ENCODE measurements at places on chromosomes 16 and 17. TPM values are rescaled to one million over a fixed set of nuclear protein-coding genes. Genes with fewer than 3 reads are reported as not detected.

- DNase-seq: no peak
Measured at GRCh38 chr17:17669580-17670235, 11.6 kb upstream of the RAI1 start.

Gene PKD1
- total RNA-seq: 85.1 TPM

Gene PYDC1
- not detected for total RNA-seq

Gene ZPBP2
- total RNA-seq: not detected

Gene DCUN1D3
- total RNA-seq: 6.9 TPM

DNA sequence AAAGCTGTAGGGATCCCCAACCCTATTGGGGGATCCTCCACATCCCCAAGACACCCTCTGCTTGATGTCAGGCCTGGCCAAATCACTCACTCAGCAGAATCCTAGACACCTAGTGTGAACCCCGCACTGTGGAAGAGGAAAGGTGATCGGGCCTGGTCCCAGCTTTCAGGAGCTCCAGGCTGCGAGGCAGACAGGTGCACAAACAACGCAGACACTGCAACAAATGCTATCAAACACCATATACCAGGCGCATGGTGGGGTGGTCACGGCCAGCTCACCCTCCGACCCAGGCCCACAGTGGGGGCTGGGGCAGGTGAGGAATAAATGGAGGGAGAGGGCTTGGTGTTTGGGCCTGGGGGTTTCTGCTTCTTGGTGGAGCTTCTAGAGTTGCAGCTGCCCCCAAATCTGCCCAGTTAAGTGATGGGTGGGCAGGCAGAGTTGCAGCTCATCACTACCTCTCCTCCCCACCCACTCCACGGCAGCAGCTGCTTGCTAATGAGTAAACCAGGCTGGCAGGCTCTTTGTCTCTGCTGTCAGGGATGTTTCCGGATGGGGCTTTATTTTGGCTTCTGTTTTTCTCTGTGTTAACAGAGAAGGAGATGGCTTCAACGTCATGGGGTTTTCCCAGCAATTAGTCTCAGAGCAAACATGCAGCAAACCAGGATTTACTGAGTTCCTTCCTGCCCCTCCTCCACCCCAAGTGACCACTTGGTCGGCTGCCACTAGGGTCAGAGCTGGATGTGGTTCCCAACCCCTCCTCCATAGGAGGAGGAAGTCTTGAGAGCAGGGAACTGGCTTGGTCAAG, 46.6 kb downstream of the PECAM1 start:
- peak; percentile 41 for DNase-seq

Gene KRTAP3-2
- not detected for total RNA-seq

DNA sequence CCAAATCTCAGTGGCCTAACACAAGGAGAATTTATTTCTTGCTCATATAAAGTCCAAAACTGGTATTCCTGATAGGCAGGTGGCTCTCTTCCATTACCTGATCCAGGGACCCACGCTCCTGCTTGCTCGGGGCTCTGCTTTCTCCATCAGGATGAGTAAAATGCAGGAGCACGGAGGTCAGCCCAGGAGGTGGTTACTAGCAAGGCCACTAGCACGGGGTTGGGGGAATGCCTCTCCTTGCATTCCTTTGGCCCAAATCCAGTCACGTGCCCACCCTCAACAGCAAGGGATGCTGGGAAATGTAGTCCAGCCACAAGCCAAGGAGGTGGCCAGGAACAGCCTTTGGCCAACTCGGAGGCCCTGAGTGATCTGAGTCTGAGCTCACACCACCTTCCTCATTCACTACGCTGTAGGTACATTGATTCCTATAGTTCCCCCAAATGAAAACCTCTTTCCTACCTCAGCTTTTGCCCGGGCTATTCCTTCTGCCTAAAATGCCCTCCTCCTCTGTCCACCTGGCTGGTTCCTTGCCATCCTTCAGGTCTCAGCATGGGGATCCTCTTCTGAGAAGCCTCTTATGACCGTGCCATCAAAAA, 38.3 kb upstream of the HAPSTR1 start:
- peak; percentile 48 for DNase-seq

GRCh38 chr16:11487289-11487688, 99.4 kb downstream of the LITAF start:
- no peak for DNase-seq

DNA sequence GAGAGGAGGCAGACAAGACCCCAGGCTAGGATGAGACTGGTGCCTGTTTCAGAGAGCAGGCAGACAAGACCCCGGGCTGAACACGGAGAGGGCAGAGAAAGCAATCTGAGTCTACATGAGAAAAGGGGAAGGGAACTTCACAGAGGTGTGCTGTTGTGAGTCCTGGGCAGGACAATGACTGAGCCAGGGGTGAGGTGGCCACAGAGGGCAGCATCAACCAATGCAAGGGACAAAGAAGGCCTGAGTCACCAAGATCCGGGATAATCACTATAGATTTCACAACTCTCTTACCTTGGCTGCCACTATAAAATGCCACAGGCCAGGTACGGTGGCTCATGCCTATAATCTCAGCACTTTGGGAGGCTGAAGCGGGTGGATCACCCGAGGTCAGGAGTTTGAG, 89.0 kb downstream of the SLC39A11 start:
- no peak for DNase-seq

- no peak for DNase-seq
Measured at GRCh38 chr16:4618645-4619418, 4.1 kb upstream of the UBALD1 start.

Gene TBX4
- not detected for total RNA-seq

GRCh38 chr17:13925579-13925978, 143.7 kb upstream of the COX10 start:
- no peak for DNase-seq

GRCh38 chr17:10130677-10131076, 67.7 kb downstream of the GAS7 start:
- no peak for DNase-seq

Gene HAS3
- 0.11 TPM for total RNA-seq

DNA sequence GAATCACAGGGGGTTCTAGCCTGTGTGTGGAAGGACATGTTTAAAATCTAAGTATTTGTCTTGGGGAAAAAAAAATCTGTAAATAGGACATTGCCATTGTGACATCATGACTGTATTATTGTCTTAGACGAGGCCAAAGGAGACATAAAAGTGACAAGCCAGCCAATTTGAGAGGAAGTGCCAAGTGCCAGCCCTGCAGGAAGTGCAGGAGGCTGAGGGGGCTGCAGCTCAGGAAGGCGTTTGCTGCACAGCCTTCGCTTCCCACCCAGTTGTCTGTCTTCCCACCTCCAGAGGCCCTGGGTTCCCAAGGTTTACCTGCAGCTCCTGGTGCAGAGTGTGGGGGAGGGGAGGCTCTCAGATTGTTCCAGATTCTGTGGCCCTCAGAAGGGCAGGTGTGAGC, 1.3 kb downstream of the ADCY7 start:
- DNase-seq: peak; percentile 43

- no peak for DNase-seq
Measured at GRCh38 chr16:79563921-79564320, 36.6 kb downstream of the MAF start.

DNA sequence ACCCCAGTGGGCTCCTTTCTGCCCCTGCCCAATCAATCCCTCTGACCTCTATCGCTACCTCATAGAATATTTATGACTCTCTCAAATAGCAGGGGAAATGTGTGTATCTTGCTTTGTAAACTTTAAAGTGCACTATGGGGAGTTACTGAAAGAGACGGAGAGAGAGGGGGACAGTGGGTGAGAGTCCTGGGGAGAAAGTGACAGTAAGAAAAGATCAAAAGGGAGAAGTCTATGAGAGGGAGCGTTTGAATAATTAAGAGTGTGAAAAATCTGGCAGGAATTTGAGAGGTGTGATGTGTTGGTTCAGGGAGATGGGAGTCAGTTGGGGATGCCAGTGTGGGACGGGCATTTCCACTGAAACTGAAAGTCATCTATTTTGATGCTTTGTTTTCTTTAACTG, 32.6 kb downstream of the USP43 start:
- DNase-seq: no peak

GRCh38 chr16:29842732-29843346, 20.2 kb downstream of the CDIPT start:
- DNase-seq: no peak

Gene MT1A
- not detected for total RNA-seq

DNA sequence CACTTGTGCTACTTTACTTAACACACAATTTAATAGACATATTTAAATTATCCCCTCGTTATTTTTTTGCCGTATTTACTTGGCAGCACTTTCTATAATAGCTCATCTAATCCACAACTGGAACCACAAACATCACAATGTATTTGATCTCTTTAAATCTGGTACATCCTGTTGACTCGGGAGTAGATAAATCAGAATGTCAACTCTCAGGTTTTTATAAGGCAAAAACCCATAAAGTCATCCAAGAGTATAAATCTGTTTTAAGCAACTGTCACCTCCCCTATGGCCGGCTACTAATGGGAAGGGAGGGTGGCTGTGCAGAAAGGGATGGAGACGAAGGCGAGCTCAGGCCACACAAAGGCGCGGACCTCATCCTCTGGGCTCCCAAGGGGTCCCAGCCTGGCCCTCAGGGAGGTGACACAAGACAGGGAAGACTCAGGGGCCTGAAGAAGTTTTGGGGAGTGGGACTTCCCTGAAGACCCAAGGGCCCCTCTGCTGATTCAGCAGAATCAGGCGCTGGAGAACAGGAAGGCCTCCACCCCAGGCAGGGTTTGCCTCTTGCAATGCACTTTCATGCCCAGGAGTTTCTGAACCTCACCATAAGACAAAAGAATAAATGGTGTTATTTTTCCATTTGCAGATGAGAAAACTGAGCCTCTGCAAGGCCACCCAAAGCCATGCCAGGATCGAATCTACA, 122.5 kb downstream of the ZNF423 start:
- no peak for DNase-seq

- no peak for DNase-seq
Measured at GRCh38 chr16:78927766-78928165, 672.8 kb downstream of the MAF start.

Gene CASKIN1
- total RNA-seq: 4.4 TPM

- no peak for DNase-seq
Measured at GRCh38 chr17:30172560-30172959, 55.9 kb downstream of the NSRP1 start.

DNA sequence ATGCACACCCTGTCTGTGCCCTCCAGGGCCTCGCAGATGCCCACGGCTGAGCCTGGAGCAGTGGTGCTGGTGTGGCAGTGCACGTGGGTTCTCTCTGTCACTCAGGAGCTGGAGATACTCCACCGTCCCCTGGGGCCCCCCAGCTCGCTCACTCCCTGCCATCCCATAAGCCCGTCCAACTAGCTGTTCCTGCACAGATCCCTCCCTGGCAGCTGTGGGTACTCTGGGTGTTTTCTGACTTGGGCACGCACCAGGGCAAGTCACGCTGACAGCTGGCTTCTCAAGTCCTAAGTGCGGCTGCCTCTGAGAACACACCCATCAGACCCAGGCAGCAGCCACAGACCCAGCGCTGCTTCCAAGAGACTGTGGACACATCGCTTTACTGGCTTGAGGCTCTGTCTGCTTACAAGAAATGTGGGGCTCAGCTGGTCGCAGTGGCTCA, 25.4 kb upstream of the ITGB4 start:
- DNase-seq: no peak

GRCh38 chr16:867421-868385, 67.2 kb upstream of the GNG13 start:
- DNase-seq: no peak

GRCh38 chr17:14119546-14119945, 50.2 kb downstream of the COX10 start:
- no peak for DNase-seq

Gene SOST
- not detected for total RNA-seq

GRCh38 chr16:79272141-79272577, 328.4 kb downstream of the MAF start:
- peak; percentile 87 for DNase-seq

Gene SLC12A3
- total RNA-seq: not detected

DNA sequence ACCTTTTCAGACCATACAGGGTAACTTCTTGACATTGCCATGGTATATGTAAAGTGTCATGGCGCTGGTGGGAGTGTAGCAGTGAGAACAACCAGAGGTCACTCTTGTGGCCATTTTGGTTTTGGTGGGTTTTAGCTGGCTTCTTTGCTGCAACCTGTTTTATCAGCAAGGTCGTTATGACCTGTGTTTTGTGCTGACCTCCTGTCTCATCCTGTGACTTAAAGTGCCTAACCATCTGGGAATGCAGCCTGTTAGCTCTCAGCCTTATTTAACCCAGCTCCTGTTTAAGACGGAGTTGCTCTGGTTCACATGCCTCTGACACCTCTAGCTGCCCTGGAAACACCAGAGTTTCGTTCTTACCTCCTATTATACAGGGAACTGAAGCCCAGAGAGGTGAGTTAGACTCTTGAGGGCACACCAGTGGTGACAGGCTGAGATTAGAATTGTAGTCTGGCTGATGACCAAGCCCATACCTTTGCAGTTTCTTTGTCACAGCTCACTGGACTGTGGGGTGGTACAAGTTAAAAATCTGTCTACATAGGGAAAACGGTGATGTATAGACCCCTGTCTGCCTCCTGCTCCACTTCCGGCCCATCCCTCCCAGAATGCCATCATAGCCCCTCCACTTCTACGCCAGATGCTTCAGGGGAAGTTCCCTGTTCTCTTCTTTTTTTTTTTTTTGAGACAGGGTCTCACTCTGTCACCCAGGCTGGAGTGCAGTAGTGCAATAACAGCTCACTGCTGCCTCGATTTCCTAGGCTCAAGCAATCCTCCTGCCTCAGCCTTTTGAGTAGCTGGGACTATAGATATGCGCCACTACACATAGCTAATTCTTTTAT, 21.0 kb downstream of the KSR1 start:
- DNase-seq: no peak

DNA sequence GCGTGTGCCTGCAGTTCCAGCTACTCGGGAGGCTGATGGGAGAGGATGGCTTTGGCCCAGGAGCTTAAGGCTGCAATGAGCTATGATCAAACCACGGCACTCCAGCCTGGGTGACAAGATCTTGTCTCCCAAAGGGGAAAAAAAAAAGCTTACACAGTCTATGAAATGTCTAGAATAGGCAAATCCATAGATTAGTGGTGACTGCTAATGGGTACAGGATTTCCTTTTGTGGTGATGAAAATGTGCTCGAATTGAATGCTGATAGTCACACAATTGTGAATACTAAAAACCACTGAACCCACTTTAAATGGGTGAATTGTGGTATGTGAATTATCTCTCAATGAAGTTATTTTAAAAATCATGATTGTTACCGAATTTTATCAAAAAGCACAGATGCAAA, 14.9 kb downstream of the USP7 start:
- no peak for DNase-seq

Gene PLCG2
- total RNA-seq: 12.7 TPM

Gene FZD2
- total RNA-seq: 0.22 TPM

DNA sequence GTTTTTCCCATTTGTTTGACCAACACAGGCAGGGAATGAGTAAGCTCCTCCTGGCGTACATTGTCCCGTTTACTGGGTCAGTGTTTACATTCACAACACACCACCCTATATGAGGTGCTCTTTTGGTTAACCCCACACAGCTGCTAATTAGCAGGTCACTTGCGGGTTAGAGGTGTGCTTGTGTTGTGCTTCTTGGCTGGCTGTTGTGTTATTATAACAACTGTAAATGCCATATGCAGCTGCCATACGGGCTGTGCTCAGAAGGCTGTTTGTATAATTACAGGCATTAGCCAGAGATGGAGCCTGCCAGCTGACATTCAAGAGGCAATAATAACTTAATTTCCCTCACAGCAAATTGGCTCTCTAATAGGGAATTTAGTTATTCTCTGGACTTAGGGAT, 205.1 kb upstream of the ELAC2 start:
- no peak for DNase-seq
